ENCODE measurements at places on chromosomes 1 and 21. TPM values are rescaled to one million over a fixed set of nuclear protein-coding genes. Genes with fewer than 3 reads are reported as not detected.

The DNAI4 gene
- total RNA-seq = 0.26 TPM

The PPCS gene
- total RNA-seq = 48.0 TPM

The CD5L gene
- total RNA-seq = not detected

The FCRLB gene
- not detected for total RNA-seq

The LAD1 gene
- total RNA-seq = not detected

The NUP210L gene
- not detected for total RNA-seq

The ATP1A2 gene
- total RNA-seq = not detected

The LCE1D gene
- not detected for total RNA-seq

The WNT3A gene
- not detected for total RNA-seq

The SPRR2B gene
- total RNA-seq = not detected

The DNM3 gene
- 0.42 TPM for total RNA-seq

The AUNIP gene
- 12.0 TPM for total RNA-seq

The MROH7 gene
- total RNA-seq = 0.07 TPM

The TCHH gene
- total RNA-seq = not detected

The SLFNL1 gene
- total RNA-seq = 0.14 TPM

The PCSK9 gene
- not detected for total RNA-seq

The SPOCD1 gene
- not detected for total RNA-seq

The EPHB2 gene
- total RNA-seq = not detected

The RUNX3 gene
- 112 TPM for total RNA-seq

The NCF2 gene
- total RNA-seq = 6.2 TPM

The FLVCR1 gene
- total RNA-seq = 21.8 TPM

The CD101 gene
- total RNA-seq = 0.82 TPM

The ALX3 gene
- total RNA-seq = not detected

The GABRD gene
- not detected for total RNA-seq

The LRRC3 gene
- 2.4 TPM for total RNA-seq

The SPATA21 gene
- not detected for total RNA-seq

The CRYAA gene
- total RNA-seq = not detected

The CFAP107 gene
- total RNA-seq = not detected

The G0S2 gene
- 449 TPM for total RNA-seq

The CRP gene
- total RNA-seq = not detected

The EDARADD gene
- total RNA-seq = 32.0 TPM

The C1orf87 gene
- not detected for total RNA-seq

The LCE1B gene
- total RNA-seq = not detected

The TBX19 gene
- total RNA-seq = 3.2 TPM

The CTNNBIP1 gene
- 5.8 TPM for total RNA-seq

The IFNLR1 gene
- 5.3 TPM for total RNA-seq

The RAB42 gene
- not detected for total RNA-seq

The RHEX gene
- not detected for total RNA-seq

The OPTC gene
- total RNA-seq = not detected

The BRINP2 gene
- not detected for total RNA-seq

The FNDC5 gene
- not detected for total RNA-seq

The NBPF10 gene
- total RNA-seq = 3.2 TPM

The ERVH48-1 gene
- 0.44 TPM for total RNA-seq

The AMY1A gene
- total RNA-seq = not detected

The FMOD gene
- 1.9 TPM for total RNA-seq

The EFNA3 gene
- total RNA-seq = 3.6 TPM

The CFAP141 gene
- total RNA-seq = not detected

The FGR gene
- 0.21 TPM for total RNA-seq

The CSTB gene
- total RNA-seq = 59.5 TPM

The F13B gene
- total RNA-seq = not detected

The SHISAL2A gene
- total RNA-seq = 5.0 TPM

The CD1B gene
- total RNA-seq = not detected

The ANKRD65 gene
- total RNA-seq = not detected

The PHACTR4 gene
- 29.6 TPM for total RNA-seq

All from activated CD4-positive, alpha-beta T cell treated with anti-CD3 and anti-CD28 coated beads, Interleukin-2, amount 10 ng/mL, durations not matched to agents 24 days and 14 days (primary cell).